ENCODE measurements at places on chromosomes 16 and 17. TPM values are rescaled to one million over a fixed set of nuclear protein-coding genes. Genes with fewer than 3 reads are reported as not detected.

Gene ARL5C
- total RNA-seq: not detected

- no peak for DNase-seq
Observed at GRCh38 chr16:47323241-47323640, 137.6 kb downstream of the ITFG1 start.

DNA sequence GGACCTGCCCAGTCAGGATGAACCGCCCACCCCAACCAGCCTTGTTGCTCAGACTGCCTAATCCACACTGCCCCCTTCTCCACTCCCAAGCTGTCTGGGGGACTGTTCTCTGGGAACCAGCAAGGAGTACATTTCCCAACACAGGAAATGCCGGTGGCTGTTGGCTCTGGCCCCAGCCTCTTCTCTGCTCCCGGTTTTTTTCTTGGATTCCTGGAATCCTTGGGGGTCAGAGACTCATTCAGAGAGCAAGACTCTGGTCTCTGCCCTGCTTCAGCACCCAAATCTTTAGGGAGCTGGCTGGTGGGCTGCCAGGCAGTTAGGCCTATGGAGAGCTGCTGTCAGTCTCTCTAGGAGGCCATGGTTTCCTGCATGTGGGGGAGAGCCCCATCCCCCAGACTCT is 10.8 kb upstream of the MTMR4 start:
- no peak for DNase-seq

Gene C1QTNF8
- total RNA-seq: not detected

Gene OTOP3
- not detected for total RNA-seq

- no peak for DNase-seq
Observed at GRCh38 chr16:70394853-70395252, 44.0 kb downstream of the ST3GAL2 start.

GRCh38 chr16:56101480-56101879 is 89.8 kb upstream of the GNAO1 start:
- no peak for DNase-seq

Gene TBC1D3C
- total RNA-seq: not detected

DNA sequence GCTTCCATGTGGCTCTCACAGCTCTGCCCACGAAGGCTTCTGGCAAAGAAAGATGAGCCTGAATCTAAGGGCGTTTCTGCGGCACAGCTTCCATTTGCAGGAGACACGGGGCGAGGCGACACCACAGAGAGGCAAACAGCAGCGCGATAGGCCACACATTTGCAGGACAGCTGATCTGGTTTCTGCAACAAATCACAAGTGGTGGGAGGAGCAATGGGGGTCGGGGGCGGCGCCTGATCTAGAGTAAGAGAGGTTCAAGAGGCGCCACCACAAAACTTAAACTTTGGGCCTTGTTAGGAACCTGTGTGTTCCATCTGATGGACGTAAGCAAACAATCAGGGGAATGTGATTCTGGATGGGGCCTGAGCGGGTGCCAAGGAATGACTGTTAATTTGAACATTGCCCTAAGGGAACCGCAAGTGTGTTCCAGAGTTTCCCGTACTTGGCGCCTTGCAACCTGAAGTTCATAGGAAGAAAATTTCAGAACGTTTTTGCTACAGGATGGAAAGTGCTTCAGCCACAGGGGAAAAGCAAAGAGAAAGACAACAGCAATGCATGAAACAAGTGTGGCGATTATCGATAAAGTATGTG is 18.9 kb upstream of the ENPP7 start:
- DNase-seq: no peak

GRCh38 chr17:76444518-76445311 is 8.2 kb downstream of the UBE2O start:
- DNase-seq: no peak

Gene PLEKHG4
- total RNA-seq: 10.1 TPM

DNA sequence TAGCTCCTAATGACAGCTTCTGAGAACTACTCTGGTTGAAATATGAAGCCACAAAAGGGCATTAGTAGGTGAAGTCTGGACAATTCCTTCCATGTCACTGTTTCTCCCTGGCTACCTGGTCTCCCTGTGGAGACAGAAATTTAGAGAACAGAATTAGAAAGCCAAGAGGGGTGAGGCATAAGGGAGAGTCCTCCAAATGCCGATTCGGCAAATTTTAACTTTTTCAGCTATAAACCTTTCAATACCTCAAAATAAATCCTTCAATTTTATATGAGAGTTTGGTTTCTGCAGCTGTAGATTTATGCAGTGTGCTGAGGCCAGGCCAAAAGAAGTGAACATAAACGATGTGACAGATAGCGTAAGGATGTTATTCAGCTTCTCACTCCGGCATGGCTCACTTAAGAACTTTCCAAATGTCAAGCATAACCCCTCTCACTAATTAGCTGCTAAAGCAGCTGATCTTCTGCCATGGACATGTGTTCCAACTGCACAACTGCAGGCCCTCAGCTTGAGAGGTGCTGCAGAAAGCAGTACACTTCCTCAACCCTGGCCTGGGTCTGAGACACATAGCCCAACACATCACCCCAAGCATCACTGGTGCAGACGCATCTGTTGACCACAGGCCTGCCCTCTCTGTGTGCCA is 247.9 kb upstream of the SOX9 start:
- DNase-seq: no peak

DNA sequence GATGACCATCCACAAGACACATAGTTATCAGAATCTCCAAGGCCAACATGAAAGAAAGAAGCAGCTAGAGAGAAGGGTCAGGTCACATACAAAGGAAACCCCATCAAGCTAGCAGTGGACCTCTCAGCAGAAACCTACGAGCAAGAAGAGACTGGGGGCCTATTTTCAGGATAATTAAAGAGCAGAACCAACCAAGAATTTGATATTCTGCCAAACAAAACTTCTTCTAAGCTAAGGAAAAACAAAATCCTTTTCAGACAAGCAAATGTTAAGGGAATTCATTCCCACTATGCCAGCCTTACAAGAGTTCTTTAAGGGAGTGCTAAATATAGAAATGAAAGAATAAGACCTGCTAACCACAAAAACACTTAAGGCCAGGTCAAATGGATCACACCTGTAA is 47.8 kb downstream of the ITFG1 start:
- no peak for DNase-seq

- DNase-seq: no peak
Observed at GRCh38 chr16:31471875-31472708, at the start of gene TGFB1I1. Gene TGFB1I1, plus strand, starts transcription at chr16:31472152. Its CDS starts 37 bp downstream, at chr16:31472189.

Gene ELAC2
- total RNA-seq: 49.5 TPM
